ENCODE measurements at places on chromosomes 7 and 10. TPM values are rescaled to one million over a fixed set of nuclear protein-coding genes. Genes with fewer than 3 reads are reported as not detected.

MBL2 gene
- not detected for total RNA-seq

GIMAP8 gene
- total RNA-seq, result 54.5 TPM

OPALIN gene
- not detected for total RNA-seq

GNAT3 gene
- total RNA-seq, result not detected

DLX6 gene
- not detected for total RNA-seq

GBX1 gene
- not detected for total RNA-seq

CDK14 gene
- total RNA-seq, result 0.39 TPM

SLC39A12 gene
- not detected for total RNA-seq

OPN1SW gene
- not detected for total RNA-seq

PVRIG gene
- 72.8 TPM for total RNA-seq

CPA1 gene
- not detected for total RNA-seq

INHBA gene
- total RNA-seq, result 0.54 TPM

IKZF1 gene
- 537 TPM for total RNA-seq

STEAP1 gene
- total RNA-seq, result 2.4 TPM

ARHGAP19 gene
- 31.1 TPM for total RNA-seq

IFIT5 gene
- 32.1 TPM for total RNA-seq

TMEM270 gene
- not detected for total RNA-seq

FAM25A gene
- total RNA-seq, result not detected

ADAMTS14 gene
- 0.07 TPM for total RNA-seq

WASL gene
- 8.5 TPM for total RNA-seq

DPYSL4 gene
- 24.0 TPM for total RNA-seq

LZTS2 gene
- 19.2 TPM for total RNA-seq

CPA5 gene
- total RNA-seq, result 0.90 TPM

EPHB6 gene
- 7.8 TPM for total RNA-seq

LHPP gene
- total RNA-seq, result 16.8 TPM

ADAM12 gene
- 0.17 TPM for total RNA-seq

CHST3 gene
- not detected for total RNA-seq

INMT gene
- 5.2 TPM for total RNA-seq

ANKRD2 gene
- not detected for total RNA-seq

MUC12 gene
- total RNA-seq, result not detected

RPEL1 gene
- not detected for total RNA-seq

FGL2 gene
- 4.4 TPM for total RNA-seq

SRRM3 gene
- total RNA-seq, result not detected

HTRA1 gene
- total RNA-seq, result not detected

BMPER gene
- not detected for total RNA-seq

KCNH2 gene
- 0.91 TPM for total RNA-seq

ATG9B gene
- total RNA-seq, result 6.9 TPM

CALML3 gene
- total RNA-seq, result not detected

JCAD gene
- total RNA-seq, result 0.78 TPM

HOXA4 gene
- total RNA-seq, result not detected

TMEM236 gene
- total RNA-seq, result 0.02 TPM

ERCC6 gene
- total RNA-seq, result 21.0 TPM

C10orf62 gene
- not detected for total RNA-seq

TAS2R16 gene
- not detected for total RNA-seq

RAB19 gene
- 16.5 TPM for total RNA-seq

PDCD11 gene
- total RNA-seq, result 61.4 TPM

EBLN1 gene
- total RNA-seq, result not detected

RBP4 gene
- total RNA-seq, result not detected

IRF5 gene
- total RNA-seq, result 9.8 TPM

POT1 gene
- 27.1 TPM for total RNA-seq

MGMT gene
- 17.1 TPM for total RNA-seq
